ENCODE measurements at places on chromosomes 2 and 18.

DNA sequence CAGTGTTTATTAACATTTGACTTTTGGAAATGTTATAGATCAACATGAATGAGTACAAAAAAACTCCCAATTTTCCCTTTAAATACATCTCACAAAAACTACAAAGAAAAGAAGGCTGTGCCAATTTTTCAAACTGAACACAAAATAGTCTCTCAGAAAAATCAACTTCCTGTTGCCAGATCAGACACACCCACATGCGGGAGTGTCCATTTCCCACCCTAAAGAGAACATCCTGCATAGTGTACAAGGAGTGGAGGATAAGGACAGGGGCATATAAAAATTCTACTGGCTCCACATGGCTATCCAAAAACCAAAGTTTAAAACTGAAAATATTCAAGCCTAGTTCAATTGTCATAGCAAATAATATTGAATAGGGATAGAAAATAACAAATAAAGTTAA, 165.3 kb downstream of the ATAD2B start:
- DNase-seq: no peak

GRCh38 chr2:109345653-109346480, 216.9 kb downstream of the SH3RF3 start:
- no peak for DNase-seq

GRCh38 chr2:120669121-120669952, 66.3 kb upstream of the GLI2 start:
- DNase-seq: no peak

GRCh38 chr18:3491981-3492555, 42.1 kb downstream of the TGIF1 start:
- DNase-seq: no peak

DNA sequence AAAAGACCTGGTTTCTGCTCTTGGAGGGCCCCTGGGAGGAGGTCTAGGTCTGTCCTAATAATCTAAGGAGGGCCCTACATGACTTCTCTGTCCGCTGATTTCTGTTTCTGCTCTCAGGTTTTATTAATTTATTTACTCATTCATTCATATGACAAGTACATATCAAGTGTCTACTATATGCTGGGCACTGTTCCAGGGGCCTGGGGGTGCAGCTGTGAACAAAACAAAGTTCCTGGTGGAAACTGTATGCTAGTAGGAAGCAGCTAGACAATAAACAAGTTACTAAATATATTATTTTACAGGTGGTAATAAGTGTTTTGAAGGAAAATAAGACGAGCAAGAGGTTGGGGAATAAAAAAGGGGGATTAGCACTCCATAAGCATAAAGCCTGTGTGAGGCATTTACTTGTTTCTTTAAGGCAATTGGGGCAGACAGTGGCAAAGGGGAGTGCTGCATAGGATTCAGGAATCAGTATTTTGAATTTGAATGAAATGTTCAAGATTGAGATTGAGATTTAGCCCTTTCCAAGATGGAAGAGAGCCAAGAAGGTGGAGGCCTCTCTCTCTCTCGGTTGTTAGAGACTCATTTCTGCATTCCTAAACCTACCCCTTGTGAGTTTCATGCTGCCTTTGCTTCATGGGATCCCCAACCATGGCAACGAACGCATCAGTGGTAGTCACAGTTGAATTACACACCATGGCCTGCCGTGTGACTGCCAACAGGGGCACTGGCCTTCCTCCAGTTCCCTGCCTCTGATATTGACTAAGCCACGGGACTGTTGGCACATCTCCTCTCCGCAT, 28.3 kb downstream of the DRC1 start:
- no peak for DNase-seq

GRCh38 chr18:7978834-7979233, 411.7 kb downstream of the PTPRM start:
- no peak for DNase-seq

DNA sequence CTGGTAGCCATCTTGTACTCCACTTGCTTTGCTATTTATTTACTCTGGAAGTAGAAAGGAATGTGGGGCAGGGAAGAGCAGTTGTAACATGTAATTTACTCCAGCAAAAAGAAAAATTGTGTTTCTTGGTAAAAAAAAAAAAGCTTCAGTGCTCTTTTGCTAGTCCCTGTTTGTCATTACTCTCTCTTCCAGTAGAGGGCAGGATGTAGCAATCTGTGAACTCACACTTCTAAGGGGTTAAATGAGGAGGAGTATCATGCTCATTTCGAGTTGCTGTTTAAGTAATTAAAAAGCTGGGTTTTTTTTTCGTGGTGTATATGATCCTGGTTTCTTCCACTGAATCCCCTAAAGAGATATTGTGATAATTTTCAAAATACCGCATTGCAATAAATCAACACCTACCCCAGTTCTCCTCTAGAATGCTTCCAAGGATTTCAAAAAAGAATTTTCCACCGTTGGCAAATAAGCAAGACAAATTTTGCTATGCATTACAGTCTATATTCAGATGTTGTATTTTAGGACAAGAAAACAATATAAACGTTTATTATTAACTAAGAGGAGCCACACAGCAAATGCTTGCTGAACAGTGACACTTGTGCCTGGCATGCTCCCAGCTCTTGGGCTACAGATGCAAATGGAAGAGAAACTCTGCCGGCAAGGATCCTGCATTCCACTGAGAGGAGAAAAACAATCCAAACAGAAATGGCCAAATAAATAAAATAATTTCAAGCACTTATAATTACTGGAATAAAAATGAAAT, 261.6 kb downstream of the ASXL3 start:
- DNase-seq: no peak

DNA sequence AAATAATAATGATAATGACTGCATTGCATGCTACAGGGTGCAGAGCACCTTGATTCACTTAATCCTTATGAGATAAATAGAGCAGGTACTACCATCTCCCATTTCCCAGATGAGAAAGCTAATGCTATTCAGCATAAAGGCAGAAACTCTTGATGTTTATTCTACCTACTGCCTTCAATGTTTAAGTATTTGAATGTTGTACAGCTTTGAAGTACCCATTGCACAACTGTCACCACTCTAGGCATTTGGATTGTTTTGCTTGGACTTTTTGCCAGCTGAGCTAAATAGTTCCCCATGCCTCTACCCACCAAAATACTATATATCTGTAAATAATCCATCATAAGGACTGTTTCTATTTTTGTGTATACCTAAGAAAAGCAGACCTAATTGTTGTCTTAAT, 7.7 kb upstream of the MXD1 start:
- DNase-seq: no peak

DNA sequence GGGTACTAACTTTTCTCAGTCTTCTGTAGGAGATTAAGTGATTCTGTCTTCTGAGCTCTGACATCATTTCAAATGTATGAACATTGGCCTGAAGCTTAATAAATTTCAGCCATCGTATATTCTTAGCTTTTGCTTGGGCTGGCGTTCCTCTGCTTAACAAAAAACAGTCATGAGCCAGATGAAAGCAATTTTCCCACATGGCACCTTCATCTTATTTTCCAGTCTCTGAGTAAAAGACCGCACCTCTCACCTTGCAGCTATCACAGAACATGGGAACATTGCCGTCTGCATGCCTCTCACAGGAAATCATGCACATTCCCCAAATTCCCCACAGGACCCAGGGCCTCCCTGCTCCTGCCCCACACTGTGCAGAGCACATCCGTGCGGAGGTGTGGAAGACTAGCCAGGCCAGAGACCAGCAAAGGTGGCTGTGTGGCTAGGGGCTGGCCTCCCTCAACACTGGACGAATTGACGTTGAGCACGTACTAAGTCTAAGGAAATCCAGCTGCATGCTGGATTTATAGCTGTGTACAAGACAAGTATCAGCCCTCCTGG, 531.8 kb upstream of the ID2 start:
- DNase-seq: no peak

DNA sequence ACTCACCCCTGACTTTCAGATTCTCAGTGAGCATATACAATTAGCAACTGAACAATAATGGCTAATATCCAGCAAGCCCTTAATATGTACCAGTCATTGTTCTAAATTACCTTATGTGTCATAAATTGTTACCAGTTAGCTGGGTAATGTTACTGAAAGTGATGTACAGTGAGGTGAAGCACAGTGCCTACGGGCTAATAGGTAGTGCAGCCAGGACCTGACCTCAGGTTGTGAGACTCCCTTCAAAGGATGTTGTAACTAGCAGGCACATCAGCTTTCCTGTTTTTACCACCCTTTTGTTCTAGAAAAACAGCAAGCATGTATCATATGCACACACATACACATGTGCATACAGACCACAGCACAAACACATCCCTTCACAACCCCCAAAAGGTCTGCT, 258.3 kb downstream of the PHLPP1 start:
- no peak for DNase-seq

DNA sequence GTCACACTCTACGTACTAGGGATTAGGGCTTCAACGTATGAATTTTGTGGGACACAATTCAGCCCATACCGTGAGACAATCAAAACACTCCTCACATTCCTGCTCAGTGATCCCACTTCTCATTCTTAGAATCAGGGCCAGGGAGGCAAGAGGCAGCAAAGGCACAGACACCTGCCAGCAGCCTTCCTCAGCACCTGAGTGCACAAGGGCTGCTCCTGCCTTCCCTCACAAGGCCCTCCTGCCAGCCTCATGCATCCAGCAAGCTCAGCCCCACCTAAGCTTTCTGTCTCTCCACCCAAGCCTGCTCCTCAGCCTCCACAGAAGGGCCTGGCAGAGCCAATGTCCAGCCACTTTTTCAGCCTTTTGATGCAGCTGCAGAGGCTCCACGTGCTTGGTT, 141.6 kb downstream of the SP3 start:
- no peak for DNase-seq

- DNase-seq: peak; percentile 20
Observed at GRCh38 chr2:54903736-54904554, 146.3 kb downstream of the RTN4 start.

DNA sequence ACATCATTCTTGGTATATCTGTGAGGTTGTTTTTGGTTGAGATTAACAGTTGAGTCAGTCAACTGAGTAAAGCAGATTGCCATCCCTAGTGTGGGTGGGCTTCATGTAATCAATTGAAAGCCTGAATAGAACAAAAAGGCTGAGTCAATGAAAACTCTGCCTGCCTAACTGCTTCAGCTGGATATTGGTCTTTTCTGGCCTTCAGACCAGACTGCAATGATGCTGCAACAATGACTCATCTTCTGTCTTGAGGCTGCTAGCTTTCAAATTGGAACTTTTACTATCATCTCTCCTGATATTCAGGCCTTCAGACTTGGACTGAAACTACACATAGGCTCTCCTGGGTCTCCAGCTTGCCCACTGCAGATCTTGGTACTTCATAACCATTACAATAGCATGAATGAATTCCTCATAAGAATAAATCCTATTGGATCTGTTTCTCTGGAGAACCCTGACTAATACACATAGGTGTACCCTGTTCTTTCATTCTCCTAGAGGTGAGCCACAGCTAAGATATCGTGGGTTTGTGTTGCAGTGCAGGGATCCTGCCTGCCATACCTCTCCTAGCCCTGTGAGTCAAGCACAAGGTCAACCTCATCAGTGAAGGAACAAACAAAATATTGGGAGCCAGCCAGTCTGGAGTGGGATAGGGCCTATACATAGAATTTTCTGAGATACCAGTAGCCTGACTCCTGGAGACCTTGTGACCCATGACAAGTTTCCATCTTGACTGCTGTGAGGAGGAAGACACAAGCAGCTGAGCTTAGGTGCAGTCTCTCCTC, 473.8 kb downstream of the DCC start:
- no peak for DNase-seq

DNA sequence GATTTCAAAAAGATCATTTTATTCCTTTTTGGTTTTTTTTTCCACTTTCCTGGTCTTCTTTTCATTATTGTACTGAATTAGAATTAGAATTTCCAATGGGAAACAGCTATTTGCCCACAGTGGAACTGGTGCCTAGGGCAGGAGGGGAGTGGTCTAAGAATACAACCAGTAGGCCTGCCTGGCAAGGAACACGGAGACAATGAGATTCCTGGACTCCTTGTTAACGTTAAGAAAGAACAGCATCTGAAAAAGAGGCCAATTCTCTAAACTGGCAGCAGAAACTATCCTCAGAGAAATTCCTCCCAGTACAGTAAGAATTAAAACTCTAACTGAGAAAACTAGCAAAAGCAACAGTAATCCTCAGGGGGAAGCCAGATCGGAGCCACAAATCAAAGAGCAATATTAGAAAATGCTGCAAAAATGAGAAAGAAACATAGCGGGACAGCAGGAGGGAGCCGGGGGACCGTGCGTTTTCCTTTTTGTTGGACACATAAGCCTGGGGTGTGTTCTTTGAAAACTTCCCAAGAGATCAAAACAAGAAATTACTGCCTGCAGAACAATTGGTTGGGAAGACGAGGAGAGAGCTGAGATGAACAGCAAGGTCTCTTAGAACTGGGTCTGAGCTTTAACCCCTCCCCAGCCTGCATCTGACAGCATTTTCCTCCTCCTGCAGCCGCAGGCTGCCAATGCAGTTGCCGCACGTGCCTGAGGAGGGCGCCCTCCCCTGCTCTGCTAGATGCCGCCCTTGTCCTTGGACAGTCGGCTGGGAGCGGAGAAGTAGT, 776.0 kb downstream of the TSN start:
- no peak for DNase-seq

DNA sequence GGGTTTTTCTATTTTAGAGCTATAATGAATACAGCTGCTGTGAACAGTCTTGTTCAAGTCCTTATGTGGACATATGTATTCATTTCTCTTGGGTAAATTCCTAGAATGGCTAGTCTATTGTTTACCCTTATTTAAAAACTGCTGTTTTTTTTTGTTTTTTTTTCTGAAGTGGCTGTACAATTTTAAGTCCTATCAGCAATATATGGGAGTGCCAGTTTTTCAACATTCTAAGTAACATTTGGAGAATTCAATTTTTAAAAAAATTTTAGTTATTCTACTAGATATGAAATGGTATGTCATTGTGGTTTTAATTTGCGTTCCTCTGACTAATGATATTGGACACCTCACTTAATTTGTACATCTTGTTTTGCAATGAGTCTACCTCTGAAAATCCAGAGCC, 349.7 kb downstream of the SATB2 start:
- DNase-seq: no peak

DNA sequence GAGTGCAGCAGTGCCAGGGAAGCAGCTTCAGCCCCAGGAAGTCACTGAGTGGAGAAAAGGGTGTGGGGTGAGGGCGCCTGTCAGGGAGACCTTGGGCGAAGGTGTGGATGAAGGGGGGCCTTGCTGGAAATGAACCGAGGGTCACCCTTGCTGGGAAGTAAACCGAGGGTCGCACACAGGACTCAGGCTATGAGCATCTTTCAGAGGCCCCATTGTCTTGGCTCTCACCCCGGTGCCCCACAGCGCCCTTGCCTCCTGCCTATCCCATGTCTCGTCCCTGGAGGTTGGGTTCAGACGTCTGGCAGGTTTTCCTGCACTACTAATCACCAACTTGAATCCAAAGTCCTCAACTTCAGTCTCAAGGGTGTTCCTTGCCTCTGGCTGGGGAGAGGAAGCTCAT, 122.8 kb upstream of the PXDN start:
- DNase-seq: no peak

- peak; percentile 79 for DNase-seq
Observed at GRCh38 chr2:20446917-20447436, at the start of gene RHOB. RHOB (plus strand) TSS chr2:20447074; CDS start chr2:20447466, 392 bp downstream.
